ENCODE measurements at places on chromosomes 6 and 20. TPM values are rescaled to one million over a fixed set of nuclear protein-coding genes. Genes with fewer than 3 reads are reported as not detected.

- DNase-seq, result no peak
These were observed 59.2 kb downstream of the RBM38 start for GRCh38 chr20:57450419-57450818.

DNA sequence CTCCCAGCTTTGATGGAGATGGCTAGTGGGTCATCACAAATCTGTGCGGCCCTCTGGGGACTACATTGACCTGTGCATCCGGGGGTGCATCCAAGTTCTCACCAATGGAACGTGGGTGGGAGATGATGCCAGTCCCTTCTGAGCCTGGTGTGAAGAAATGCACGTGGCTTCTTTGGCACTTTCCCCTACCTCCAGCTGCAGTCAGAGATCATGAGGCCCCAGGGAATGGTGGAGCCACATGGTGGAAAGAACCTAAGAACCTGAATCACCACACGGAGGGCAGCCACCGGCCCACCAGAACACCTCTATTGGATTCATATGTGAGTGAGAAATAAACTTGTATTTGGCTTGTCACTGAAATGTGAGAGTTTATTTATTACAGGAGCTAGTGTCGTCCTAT, 9.9 kb upstream of the CDKN1A start:
- DNase-seq, result no peak

Gene TCP11
- total RNA-seq, result not detected

GRCh38 chr6:123848347-123848746, 44.7 kb downstream of the NKAIN2 start:
- no peak for DNase-seq

GRCh38 chr6:131890091-131890490, 61.1 kb downstream of the CCN2 start:
- DNase-seq, result no peak

GRCh38 chr20:58709703-58710039, 17.1 kb downstream of the NPEPL1 start:
- DNase-seq, result no peak
